ENCODE measurements at places on chromosomes 5 and 9. TPM values are rescaled to one million over a fixed set of nuclear protein-coding genes. Genes with fewer than 3 reads are reported as not detected.

- no peak for DNase-seq
Observed at GRCh38 chr5:42089705-42090104, 164.6 kb downstream of the FBXO4 start.

GRCh38 chr5:53194086-53194485 lies 84.5 kb upstream of the MOCS2 start:
- no peak for DNase-seq

DNA sequence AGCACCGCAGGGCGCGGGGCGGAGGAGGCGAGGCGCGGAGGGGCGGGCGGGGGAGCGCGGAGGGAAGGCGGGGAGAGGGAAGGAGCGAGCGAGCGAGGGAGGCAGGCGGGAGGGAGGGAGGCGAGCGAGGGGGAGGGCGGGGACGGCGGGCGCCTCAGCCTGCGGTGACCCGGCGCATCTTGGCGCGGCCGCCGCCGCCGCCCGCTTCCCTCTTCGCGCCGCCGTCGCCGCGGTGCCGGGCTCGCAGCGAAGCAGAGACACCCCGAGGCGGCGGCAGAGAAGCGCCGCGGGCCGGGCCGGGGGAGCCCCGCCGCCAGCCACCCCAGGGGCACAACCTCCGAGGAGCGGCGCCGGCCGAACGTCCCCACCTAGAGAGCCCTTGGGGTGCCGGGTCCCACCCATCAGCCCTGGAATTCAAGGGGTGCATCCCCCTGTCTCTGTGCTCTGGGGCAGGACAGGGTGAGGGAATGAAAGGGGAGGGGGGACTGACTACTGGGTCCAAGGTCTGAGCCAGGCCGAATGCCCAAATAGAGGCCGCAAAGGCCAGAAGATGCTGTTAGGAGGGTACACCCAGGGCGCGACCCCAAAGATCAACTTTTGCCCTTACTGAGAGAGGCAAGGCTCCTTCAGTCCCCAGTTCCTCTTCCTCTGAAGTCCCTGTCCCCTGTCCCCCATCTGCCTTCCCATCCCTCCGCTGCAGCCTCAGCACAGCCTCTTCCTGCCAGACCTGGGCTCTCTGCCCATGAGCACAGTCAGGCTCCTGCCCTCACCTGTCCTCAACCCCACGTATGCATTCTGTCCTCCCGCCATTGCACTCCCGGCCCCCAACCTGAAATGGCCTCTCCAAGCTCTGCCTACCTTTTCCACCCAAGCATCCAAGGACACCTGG lies at the start of gene ADAMTS2:
TSS of gene ADAMTS2 (minus strand) at position 29 of the 889 bp plus-strand sequence. CDS start 133 bp downstream, outside the sequence.
- no peak for DNase-seq

DNA sequence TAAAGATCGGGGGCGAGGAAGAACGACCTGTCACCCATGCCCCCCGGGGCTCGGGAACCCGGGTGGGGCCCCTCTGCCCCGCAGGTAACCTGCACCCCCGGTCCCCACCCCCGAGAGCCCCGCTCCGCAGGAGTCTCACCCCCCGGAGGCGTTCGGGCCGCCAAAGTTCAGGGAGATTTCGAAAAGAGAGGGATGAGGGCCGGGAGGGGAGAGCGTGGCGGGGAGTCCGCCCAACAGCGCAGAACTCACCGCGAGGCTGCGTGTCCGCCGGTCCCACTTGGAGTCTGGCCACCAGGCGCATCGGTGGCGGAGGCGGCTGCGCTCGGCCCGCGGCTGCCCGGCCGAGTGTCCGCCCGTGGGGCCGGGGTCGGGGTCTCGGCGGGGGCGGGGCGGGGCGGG lies at the start of gene PHF19:
TSS of gene PHF19 (minus strand) at position 347 of the 399 bp plus-strand sequence. CDS start 2,447 bp downstream, outside the sequence.
- no peak for DNase-seq

- DNase-seq, result no peak
Observed at GRCh38 chr5:149748471-149749094, 18.5 kb downstream of the PPARGC1B start.

GRCh38 chr9:111662576-111663300 lies 1.3 kb downstream of the GNG10 start:
- DNase-seq, result no peak

GRCh38 chr9:79858508-79858907 lies 286.7 kb downstream of the TLE4 start:
- no peak for DNase-seq

DNA sequence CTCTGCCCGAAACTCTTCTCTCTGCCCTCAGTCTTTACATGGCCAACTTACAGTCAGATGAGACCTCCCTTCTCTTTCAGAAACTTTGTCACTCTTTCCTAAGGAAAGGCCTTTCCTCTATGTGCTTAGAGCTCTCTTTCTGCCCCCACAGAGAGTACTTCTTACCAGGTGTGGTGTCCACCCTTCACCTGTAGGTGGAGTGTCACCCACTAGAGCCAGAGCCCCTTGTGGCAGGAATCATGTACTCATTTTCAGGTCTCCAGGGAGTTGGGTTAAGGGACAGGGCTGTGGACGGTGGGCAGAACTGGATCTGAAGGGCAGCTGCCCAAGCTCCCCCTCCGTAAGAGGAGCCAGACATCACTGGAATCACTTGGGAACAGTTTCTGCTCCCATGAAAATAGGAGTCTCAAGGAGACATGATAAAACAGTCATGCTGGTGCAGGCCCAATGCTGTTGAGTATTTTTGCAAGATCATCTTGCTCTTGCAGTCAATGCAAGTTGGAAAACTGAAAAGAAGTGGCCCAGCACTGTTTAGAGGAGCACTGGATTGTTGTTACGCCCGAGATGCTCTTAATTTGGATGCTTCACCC lies 436.7 kb downstream of the ZSWIM6 start:
- no peak for DNase-seq

DNA sequence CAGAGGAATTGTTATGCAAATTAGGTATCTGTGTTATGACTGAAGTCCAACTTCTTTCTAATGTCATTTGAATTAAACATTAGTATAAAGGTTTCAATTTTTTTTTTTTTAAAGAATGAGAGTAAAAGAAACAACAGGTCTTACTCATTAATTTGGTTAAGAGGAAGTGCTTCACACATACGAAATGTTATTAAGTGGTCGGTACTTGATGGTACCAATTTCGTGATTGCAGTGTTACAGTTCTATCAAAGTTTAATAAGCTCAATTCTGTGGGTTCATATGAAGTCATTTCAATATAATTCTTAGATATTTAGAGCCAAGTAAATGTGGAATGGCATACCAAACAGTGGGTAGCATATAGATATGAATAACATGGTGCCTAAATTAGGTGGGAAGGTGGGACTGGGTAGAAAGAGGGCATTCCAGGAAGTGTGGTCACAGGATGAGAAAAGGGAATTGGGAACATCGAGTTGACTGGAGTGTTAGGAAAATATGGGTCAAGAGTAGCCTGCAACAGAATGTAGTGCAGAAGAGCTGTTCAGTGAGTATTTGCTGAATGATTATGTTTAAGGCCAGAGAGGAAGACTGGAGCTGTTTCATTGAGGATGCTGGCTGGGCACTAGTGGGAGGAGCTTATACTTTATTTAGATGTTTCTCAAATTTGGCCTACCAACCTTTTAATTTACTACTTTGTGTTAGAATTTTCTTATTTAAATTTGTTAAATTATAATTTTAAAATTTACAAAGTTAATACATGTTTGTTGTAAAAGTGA lies 34.1 kb upstream of the DHFR start:
- DNase-seq, result no peak

GRCh38 chr9:117368684-117369230 lies 46.1 kb downstream of the ASTN2 start:
- DNase-seq, result no peak

The SPATA31C2 gene
- not detected for total RNA-seq

The SH3TC2 gene
- total RNA-seq, result 7.9 TPM

The ASPN gene
- not detected for total RNA-seq

The ANKRD20A1 gene
- total RNA-seq, result 0.08 TPM

The ASTN2 gene
- total RNA-seq, result 12.2 TPM

Data from kidney epithelial cell (primary cell).